Prostate gland (tissue), 2 donors: ENCODE measurements at places on chromosomes 6 and 20. TPM values are rescaled to one million over a fixed set of nuclear protein-coding genes. Genes with fewer than 3 reads are reported as not detected.

Gene GTSF1L
- total RNA-seq = 7.2 TPM

- H3K27ac ChIP-seq = no peak overlapping the region
- H3K27me3 ChIP-seq = peaks cover 4% of the 10 kb centered on the region
- H3K36me3 ChIP-seq = no peaks in the 10 kb centered on the region
- no peak overlapping the region for H3K4me3 ChIP-seq
Observed at GRCh38 chr20:61176874-61177273, 75.2 kb upstream of the CDH4 start.

Gene SLC17A9
- total RNA-seq = 0.41 TPM

DNA sequence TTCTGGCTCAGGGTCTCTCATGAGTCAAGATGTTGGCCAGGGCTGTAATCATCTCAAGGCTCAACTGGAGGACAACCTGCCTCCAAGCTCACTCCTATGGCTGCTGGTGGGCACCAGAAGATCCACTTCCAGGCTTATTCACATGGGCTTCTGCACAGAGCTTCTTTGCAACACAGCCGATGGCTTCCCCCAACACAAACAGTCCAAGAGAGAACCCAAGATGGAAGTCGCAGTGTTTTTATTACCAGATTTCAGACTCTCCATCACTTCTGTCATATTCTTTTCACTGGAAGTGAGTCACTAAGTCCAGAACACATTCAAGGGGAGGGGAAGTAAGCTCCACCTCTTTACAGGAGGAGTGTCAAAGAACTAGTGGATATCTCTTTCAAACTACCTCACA, 75.5 kb downstream of the CD164 start:
- DNase-seq = no peak
- no peaks in the 10 kb centered on the region for H3K36me3 ChIP-seq
- no peaks in the 10 kb centered on the region for H3K4me1 ChIP-seq
- H3K27me3 ChIP-seq = no peaks in the 10 kb centered on the region
- no peak overlapping the region for H3K27ac ChIP-seq

Gene PROCR
- 11.2 TPM for total RNA-seq

DNA sequence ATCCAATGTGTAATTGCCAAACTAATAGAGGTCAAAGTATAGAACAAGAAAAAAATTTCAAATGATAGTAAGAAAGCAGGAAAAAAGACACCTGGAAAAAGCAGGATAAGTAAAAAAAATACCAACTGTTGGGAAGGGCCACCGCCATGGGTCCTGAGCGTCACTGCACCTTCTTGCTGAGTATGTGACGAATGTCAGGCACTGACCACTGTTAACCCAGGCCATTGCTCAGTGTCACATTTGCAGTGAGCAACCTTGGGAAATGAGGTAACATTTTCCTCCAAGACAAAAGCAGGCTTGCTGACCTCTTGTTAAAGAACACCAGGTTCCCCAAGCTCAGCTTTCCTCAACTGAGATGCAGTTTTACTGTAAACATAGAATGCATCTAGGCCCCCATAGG, 15.6 kb upstream of the RPS6KA2 start:
- no peak overlapping the region for H3K4me3 ChIP-seq
- H3K4me1 ChIP-seq = no peaks in the 10 kb centered on the region
- no peak overlapping the region for H3K27ac ChIP-seq
- H3K36me3 ChIP-seq = no peaks in the 10 kb centered on the region
- DNase-seq = no peak

GRCh38 chr6:41767112-41767833, 12.4 kb downstream of the FRS3 start:
- H3K36me3 ChIP-seq = no peaks in the 10 kb centered on the region
- peaks cover 21% of the 10 kb centered on the region for H3K4me1 ChIP-seq
- no peaks in the 10 kb centered on the region for H3K27me3 ChIP-seq
- DNase-seq = peak; percentile 87
- H3K27ac ChIP-seq = peak overlapping the region; percentile 76

- DNase-seq = no peak
Observed at GRCh38 chr6:122098201-122098678, 301.2 kb upstream of the HSF2 start.

Gene NHLRC1
- 2.7 TPM for total RNA-seq

Gene IL20RA
- 25.3 TPM for total RNA-seq

- H3K4me3 ChIP-seq = no peak overlapping the region
- H3K36me3 ChIP-seq = no peaks in the 10 kb centered on the region
- no peaks in the 10 kb centered on the region for H3K27me3 ChIP-seq
- no peak overlapping the region for H3K27ac ChIP-seq
- no peaks in the 10 kb centered on the region for H3K4me1 ChIP-seq
Observed at GRCh38 chr6:36752886-36753506, 55.4 kb downstream of the RAB44 start.

DNA sequence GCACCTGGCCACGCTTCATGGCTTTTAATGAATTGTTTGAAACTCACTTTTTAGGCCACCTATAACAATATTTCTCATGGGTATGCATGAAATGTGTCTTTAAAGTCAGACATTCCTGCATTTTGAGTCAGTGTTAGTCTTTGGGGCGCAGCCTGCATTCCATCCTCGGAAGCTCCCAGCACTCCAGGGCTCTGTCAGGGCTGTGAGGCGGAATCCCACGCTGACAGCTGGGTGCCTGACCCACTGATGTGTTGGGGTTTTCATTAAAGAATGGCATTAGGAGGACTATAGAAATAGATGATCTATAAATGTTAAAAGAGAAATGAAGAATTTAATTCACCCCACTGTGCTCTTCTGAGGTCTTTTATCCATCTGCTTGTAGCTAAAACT, 16.2 kb upstream of the CLDN20 start:
- no peaks in the 10 kb centered on the region for H3K36me3 ChIP-seq
- no peak overlapping the region for H3K4me3 ChIP-seq
- H3K4me1 ChIP-seq = no peaks in the 10 kb centered on the region
- no peak for DNase-seq
- H3K27ac ChIP-seq = no peak overlapping the region

- peak overlapping the region; percentile 14 for H3K4me3 ChIP-seq
- H3K4me1 ChIP-seq = no peaks in the 10 kb centered on the region
- no peaks in the 10 kb centered on the region for H3K27me3 ChIP-seq
- peak overlapping the region; percentile 57 for H3K27ac ChIP-seq
Observed at GRCh38 chr20:23084282-23084844, 1.8 kb downstream of the CD93 start.

GRCh38 chr6:13091192-13091591, 237.1 kb downstream of the TBC1D7 start:
- H3K4me1 ChIP-seq = no peaks in the 10 kb centered on the region
- no peaks in the 10 kb centered on the region for H3K36me3 ChIP-seq
- H3K4me3 ChIP-seq = no peak overlapping the region
- H3K27ac ChIP-seq = no peak overlapping the region

Gene SLC17A1
- not detected for total RNA-seq

DNA sequence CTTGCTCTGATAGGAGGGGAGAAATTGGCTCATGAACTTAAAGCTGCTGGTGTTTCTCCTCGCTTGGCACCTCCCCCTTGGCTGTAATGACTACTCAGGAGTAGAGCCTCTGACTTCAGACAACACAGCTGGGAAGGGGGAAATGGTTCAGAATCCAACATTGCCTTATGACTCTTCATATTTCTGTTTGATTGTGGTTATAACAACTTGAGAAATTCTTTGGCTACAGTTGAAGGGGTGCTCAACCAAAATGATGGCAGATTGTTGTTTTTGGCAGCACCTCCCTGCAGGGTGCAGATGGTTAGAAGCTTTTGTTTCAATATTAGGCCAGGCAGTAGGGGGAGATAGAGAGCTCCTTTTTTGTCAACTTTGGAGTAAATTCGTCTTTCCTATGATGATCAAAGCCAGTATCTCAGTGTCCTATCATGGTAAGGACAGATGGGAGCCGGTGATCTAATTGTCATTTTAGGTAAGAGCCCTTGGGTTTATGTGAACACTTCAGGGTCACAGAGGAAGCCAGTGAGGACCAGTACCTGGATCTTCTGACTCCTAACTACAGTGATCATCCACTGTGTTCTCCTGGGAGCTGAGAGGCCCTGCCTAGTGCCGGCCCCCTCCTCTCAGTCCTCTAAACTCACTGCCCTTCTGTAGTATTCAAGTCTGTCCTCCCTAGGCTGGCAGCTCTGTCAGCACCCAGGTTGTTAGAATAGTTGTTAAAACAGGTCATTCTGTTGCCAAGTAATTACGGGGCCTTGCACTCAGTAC, 39.9 kb downstream of the RPRD1B start:
- H3K4me1 ChIP-seq = peaks cover 5% of the 10 kb centered on the region
- H3K27me3 ChIP-seq = no peaks in the 10 kb centered on the region
- no peak overlapping the region for H3K4me3 ChIP-seq
- peak overlapping the region; percentile 43 for H3K27ac ChIP-seq
- no peaks in the 10 kb centered on the region for H3K36me3 ChIP-seq

DNA sequence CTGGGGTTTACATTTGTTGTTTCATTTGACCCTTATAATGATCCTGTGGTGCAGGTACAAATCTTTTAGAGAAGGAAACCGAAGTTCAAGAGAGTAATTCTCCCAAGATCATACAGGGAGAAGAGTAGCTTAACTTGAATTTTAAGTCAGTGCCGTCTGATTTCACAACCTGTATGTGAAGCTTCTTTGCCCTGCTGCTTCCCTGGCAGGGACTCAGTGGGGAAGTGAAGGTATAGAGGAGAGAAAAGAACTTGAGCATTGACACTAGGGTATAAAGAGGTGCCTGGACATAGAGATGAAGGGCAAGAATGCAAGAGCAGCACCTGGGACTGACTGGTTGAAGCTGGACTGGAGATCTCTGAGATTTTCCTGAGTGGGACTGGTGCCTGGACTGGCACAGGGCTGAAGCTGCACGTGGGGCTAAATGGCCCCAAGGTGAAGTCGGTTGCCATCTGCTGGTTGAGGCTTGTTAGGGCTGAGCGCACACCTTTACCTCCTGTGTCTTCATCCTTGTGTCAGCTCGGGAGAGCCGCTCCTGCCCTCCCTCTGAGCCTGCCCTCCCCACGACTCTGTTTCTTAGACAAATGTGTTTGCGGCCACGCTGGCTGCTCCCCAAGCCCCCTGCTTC, 41.8 kb downstream of the FARS2 start:
- no peaks in the 10 kb centered on the region for H3K36me3 ChIP-seq
- no peaks in the 10 kb centered on the region for H3K27me3 ChIP-seq
- no peak overlapping the region for H3K27ac ChIP-seq
- DNase-seq = peak; percentile 66
- H3K4me3 ChIP-seq = no peak overlapping the region
- H3K4me1 ChIP-seq = no peaks in the 10 kb centered on the region

- H3K27ac ChIP-seq = no peak overlapping the region
- no peaks in the 10 kb centered on the region for H3K36me3 ChIP-seq
- no peak overlapping the region for H3K4me3 ChIP-seq
- H3K4me1 ChIP-seq = peaks cover 6% of the 10 kb centered on the region
Observed at GRCh38 chr6:136751991-136752390, 40.3 kb downstream of the MAP3K5 start.

DNA sequence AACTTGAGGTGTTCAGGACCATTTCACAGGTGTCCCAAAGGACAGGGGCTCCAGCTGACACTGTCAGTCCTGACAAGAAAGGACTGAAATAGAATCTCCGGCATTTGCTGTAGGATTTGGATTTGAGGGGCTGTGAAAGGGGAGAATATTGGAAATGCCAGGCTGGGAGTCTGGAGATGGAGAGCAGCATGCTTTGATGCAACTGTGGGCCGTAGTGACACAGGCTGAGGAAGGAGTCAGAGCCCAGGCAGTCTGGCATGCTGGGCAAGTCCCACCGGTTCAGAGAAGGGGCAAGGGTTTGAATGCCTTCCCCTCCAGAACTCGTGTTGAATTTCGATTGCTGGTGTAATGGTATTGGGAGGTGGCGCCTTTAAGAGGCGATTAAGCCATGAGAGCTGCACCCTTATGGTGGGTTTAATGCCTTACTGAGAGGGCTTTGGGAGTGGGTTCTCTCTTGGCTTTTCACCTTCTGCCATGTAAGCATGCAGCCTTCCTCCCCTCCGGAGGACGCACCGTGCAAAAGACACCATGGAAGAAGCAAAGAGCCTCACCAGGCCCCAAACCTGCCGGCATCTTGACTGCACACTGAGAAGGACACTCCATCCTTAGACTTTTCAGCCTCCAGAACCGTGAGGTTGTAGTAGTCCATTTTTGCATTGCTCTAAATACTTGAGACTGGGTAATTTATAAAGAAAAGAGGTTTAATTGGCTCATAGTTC, 9.4 kb upstream of the PYGB start:
- no peak for DNase-seq
- H3K4me3 ChIP-seq = no peak overlapping the region
- H3K27ac ChIP-seq = peak overlapping the region; percentile 55
- H3K36me3 ChIP-seq = no peaks in the 10 kb centered on the region
- H3K4me1 ChIP-seq = peaks cover 11% of the 10 kb centered on the region
- H3K27me3 ChIP-seq = no peaks in the 10 kb centered on the region

DNA sequence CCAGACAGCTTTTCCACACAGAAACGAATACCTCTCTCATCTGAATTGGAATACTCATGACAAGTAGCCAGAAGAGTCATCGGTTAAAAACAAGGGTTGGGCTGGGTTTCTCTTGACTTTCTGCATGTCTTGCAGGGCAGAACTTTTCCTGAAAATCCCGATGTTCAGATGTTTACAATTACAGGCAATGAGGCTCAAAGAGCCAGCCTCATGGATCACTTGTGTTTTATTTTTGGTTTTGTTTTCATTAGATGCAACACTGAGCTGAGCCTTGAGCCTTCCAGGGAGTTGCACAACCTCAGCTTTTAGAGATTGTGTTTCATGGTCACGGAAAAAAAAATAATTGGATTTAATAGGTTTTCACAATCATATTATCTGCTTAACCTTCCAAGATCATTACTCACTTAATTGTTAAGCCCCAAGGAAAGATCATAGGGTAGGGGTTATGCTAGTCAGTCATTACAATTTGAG, 288.1 kb upstream of the PRDM1 start:
- H3K27me3 ChIP-seq = no peaks in the 10 kb centered on the region
- no peaks in the 10 kb centered on the region for H3K4me1 ChIP-seq
- DNase-seq = no peak
- no peak overlapping the region for H3K4me3 ChIP-seq

DNA sequence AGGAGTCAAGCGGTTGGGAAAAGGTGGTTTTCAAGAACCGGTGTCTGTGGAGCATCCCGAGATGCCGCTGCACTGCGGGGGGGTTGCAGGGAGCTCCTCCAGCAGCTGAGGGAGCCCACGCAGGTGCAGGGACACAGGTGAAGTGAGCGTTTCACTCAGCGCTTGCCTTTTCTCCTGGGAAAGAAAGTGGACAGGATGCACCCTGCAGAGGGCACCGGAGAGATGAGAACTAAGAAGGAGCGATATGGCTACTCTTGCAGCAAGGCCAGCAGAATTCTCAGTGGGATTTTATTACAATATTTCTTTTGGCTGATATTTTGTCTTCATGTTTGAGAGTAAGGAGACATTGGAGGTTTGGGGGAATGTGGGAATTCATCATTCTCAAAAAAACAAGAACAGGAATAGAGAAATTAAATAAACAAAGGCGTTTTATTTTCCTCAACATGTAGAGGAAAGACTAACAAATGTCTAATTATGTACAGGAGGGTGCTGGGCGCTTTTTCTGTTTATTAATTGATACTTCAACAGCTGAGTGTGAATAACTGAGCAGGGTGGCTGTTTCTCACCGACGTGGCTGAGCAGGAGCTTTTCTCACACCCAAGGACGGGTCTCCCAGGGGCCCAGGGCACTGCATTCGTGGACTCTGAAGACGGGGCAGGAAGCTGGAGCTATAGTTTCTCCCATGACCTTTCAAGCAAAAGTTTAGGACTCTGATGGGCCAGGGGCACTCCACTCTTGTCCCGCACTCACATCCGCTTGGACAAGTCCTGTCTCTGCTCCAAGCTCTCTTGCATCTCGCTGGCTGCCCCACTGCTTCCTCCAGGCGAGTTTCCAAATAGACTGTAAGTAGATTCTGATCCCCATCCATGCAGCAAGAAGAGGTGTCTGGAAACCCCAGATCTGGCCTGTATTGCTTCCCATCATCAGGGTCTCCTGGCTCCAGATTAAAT, 176.1 kb downstream of the SMOC2 start:
- H3K27ac ChIP-seq = no peak overlapping the region
- no peaks in the 10 kb centered on the region for H3K27me3 ChIP-seq
- H3K4me3 ChIP-seq = no peak overlapping the region
- no peaks in the 10 kb centered on the region for H3K4me1 ChIP-seq
